ENCODE measurements at places on chromosomes 3 and 15.

DNA sequence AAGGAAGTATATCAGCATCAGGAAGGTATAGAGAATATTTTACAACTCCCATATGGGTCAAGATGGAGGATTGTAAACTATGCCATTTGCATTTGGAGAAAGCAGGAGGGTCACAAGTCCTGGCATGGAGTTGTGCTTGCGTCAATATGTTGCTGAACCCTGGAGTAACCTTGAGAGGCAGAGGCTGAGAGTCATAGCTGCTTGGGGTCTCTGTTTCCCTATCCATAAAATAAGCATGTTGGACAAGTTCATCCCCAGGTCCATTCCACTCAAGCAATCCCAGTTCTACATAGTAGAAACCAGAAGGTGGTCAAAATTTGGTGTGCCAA is 273.6 kb downstream of the MECOM start:
- no peak for DNase-seq

DNA sequence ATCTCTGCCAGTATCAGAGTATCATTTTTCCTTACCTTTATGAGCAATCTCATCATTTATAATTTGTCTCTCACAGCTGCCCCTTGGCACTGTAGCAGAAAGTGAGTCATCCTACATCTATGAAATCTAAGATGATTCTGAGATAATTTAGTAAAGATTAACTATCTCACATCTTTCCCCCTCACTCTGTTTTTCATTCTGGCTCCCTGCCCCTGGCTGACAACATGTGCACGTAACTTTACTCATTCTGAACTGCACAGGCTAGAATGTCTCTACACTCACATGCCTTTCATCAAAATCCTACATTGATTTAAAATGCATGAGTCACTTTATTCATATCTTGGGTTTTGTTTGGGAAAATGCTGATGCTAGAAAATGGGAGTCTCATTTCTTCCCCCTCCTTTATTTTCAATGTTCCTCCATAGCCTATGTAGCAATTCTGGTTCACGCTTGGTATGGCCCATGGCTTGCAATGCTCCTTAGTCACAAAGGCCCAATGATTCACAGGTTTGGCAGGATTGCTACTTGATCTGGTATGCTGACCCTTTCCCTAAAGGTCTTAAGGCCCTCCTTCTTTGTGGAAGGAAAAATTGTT is 838.5 kb downstream of the TUSC7 start:
- DNase-seq: no peak

- no peak for DNase-seq
Observed at GRCh38 chr15:62457100-62457499, 292.0 kb upstream of the C2CD4B start.

DNA sequence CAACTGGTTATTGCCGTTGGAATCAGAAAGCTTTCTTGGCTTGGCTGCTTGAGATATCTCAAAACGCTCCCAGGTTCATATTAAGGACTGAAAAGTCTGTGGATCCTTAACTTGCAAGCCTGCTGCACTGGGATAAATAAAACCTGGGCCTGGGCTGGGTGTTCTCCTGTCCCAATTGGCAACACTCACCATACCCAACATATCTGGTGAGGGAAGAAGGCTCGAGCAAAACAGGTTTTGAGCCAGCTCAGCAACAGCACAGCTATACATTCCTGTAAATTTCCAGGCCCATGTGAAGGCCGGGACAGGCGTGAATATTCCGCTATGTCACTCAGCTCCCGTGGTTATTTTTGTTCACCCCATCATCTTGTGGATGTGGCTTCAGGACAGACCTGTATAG is 169.0 kb upstream of the BCL6 start:
- DNase-seq: no peak

- no peak for DNase-seq
Observed at GRCh38 chr3:168796339-168796738, 700.6 kb upstream of the GOLIM4 start.

DNA sequence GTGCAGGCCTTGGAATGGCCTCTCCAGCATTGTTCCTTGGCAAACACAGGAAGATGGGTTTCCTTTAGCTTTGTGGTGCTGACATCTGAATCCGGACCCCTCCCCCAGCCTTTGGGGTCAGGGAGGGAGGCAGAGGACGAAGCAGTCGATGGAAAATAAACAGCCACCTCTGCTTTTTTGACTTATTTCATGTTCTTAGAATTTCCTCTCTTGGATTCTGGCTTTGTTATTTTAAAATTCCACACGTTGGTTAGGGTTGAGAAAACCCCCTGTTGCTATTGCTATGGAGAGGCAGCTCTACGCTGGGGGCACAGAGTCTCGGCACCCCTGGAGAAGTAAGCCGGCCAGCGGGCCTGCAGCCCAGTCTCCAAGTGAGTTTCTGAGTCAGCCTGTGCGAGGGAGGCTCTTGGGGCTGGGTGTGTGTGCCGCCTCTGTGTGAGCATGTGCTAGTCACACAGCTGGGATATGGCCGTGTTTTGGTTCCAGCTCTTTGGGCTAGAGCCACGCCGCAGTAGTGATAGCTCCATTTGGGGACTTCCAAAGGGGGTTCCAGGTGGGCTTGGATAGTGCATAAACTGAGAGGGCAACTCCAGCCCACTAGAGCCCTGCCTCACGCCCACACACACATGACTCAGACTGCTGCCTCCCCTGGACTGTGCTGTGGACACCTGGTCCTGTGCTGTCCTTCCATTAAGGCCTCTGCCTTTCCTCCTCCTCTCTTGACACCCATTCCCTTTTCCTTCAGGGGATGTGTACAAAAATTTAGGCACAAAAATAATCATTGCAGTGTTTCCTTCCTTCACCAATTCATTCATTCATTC is 58.8 kb downstream of the AMOTL2 start:
- DNase-seq: no peak

- peak; percentile 10 for DNase-seq
Observed at GRCh38 chr3:98003306-98003969, 31.2 kb upstream of the RIOX2 start.

DNA sequence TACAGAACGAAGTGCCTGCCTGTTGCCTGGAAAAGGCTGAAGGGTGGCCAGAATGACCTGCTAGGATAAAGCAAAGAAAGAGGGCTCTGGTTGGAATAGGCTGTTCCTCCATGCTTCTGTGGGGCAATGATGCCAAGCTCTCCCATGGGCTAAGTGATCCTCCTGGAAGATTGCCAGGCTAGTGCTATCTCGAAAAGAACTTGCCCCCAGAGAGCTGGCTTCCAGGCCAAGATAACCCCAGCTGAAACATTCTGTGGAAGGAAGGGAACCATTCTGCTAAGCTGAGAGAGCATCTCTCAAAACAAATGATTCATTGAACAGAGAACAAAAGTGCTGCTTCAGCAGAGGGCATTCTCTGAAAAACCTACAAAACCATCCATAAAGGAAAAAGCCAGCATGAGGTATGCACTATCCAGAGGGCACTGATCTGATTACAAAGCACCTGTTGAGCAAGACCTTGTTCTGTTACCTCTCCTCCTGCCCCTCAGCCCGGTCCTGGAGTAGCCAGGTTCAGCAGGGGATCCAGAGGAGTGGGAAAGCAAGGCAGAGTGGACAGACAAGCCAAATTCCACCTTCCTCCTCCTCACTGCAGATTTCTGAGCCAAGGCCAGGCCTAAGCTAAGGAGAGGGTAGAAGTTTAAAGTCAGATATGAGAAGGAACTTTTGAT is 31.9 kb upstream of the SPRED1 start:
- no peak for DNase-seq

DNA sequence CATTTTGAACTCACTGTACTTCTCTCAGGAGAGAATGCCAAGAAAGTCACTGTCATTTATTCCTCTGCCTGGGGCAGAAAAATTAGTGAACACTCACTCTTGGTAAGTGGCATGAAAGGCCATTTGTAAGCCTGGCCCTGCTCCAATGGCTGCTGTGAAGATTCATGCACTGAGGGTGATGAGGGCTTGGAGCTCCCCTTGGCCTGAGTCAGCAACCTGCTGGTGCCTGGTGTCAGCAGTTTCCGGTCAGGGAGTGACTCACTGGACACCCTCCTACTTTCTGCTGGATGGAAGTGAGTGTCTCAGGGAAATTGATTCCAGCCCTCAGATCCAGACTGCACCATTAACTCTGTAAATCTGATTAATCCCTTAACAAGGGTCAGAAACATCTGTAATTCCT is 37.6 kb downstream of the TRA2B start:
- no peak for DNase-seq

GRCh38 chr3:171086914-171087313 is 60.4 kb upstream of the SLC2A2 start:
- DNase-seq: no peak

DNA sequence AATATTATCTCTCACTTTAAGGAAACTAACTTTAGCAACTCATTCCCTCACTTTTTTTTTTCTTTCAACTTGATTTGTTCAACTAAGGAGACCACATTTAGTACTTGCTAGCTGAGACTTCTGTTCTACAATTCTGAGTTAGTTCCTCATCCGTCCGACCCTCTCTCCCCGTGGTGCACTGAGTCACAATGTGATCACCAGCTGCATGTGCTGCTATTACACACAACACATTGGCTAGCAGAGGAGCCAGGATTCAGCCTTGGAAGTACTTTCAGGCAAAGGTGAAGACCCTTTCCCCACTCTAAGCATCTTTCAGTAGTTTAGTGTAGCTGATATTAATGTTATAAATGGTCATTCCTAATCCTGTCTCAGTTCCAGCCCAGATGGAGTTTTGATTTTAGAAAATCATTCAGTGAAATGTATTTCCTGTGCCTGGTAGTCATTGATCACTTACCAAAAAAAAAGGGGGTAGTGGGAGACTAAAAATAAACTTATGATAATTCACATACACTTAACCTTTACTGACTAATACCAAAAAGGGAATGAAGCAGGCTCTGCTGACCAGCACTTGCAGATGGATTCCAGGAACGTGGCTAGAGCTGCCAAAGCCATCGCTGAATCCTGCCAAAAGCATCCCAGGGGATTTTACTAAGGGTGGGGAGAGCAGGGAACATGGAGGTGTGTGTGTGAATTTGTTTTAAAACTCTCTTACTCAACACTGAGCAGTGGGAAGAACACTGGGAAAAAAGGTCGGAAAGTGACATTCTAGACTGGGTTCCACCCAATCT is 424.8 kb downstream of the LPP start:
- DNase-seq: no peak

DNA sequence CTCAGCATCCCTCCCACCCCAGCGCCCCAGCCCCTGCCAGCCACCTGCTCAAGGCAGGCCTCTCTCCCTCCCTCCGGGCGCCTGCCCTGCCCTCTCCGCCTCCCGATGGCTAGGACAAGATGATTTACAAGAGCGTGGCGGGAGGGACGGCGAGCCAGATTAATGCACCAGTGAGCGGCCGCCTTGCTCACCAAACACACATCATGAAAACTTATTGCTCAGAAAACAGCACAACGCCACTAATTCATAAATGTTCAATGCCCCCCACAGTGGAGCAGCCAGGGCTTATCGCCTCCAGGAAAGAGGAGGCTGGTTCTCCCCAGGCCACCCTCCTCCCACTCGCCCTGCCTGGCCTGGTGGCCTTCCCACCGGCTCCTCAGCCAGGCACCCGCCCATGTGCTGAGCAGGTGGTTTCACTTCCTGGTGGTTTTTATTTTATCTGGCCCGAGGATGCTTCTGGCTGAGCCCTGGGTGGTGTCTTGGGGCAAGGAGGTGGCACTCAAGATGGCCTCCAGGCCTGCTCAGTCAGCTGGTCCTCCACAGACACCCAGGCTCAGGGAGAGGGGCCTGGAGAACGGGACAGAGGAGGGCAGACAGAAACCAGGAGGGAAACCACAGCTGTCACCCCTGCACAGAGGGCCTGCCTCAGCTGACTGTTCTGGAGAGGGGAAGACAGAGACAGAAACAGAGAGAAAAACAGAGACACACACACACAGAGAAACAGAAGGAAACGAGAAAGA is 284.9 kb downstream of the UACA start:
- no peak for DNase-seq

GRCh38 chr3:51057121-51057520 is 328.0 kb upstream of the MANF start:
- DNase-seq: no peak

- DNase-seq: no peak
Observed at GRCh38 chr15:27694506-27695087, 404.5 kb downstream of the OCA2 start.

- DNase-seq: no peak
Observed at GRCh38 chr15:82168296-82168695, 94.2 kb downstream of the EFL1 start.

DNA sequence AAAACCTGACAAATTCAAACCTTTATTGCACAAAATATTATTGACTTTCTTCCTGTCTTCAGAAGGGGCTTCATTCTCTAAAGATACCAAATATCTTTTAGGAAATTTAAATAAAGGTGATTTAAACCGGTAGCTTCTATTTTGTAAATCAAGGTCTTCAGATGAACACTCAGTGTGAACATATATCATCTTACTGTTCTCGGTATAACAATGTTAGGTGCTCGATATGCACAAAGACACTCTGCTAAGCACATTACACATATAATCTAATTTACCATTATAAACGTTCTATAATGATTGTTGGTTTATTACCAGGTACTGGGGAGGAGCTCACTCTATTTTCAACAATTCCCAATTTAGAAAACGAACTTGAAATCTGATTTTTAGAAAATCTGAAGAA is 225.4 kb upstream of the AZI2 start:
- DNase-seq: no peak

- no peak for DNase-seq
Observed at GRCh38 chr3:139317660-139318430, 26.0 kb upstream of the MRPS22 start.

DNA sequence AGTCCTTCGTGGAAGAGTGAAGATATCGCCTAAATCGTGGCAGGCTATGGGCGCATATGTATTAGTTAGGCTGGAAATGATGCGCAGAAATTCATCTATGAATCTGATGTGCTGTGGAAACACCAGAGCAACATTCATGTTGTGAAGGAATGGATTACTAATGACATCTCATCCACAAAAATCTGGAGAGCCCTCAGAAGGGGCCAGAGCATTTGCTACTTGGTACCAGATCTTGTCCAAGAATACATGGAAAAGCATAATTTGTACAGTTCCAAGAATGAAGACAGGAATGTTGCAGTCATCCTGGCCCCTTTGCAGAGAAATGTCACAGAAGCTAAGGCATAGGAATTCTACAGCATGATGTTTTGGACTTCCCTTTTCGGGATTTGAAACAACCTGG is 38.4 kb upstream of the FOXB1 start:
- DNase-seq: no peak

Measured in CD4-positive, alpha-beta T cell treated with Interleukin-17A for 1 hour (primary cell).